ENCODE measurements at places on chromosomes 13 and 19.

- no peak for DNase-seq
Measured at GRCh38 chr13:45861322-45861721, 9.8 kb upstream of the SIAH3 start.

DNA sequence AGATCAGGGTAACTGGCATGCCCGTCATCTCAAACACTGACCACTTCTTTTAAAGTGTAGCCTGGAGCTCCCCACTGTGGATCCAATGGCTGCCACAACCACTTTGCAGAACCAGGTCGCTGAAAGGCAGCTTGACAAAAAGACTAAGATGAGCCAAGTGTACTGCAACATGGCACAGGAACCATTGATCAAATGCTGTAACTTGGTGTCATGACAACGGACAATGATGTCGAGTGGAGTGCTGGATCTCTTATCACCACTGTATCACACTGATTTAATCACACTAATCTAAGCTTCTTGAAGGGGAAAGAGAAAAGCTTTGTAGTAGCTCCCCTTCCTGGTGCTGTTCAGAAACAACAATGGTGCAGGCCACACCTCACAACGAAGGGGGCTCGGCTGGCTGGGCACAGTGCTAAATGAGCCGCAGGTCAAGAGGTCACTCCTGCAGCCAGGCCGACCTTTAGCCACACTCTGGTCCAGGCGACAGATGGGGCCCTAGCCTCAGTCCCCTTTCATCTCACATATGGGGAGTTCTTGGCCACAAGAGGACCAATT is 2.2 kb upstream of the TNFRSF19 start:
- no peak for DNase-seq

GRCh38 chr13:40342901-40343300 is 323.5 kb downstream of the FOXO1 start:
- no peak for DNase-seq

DNA sequence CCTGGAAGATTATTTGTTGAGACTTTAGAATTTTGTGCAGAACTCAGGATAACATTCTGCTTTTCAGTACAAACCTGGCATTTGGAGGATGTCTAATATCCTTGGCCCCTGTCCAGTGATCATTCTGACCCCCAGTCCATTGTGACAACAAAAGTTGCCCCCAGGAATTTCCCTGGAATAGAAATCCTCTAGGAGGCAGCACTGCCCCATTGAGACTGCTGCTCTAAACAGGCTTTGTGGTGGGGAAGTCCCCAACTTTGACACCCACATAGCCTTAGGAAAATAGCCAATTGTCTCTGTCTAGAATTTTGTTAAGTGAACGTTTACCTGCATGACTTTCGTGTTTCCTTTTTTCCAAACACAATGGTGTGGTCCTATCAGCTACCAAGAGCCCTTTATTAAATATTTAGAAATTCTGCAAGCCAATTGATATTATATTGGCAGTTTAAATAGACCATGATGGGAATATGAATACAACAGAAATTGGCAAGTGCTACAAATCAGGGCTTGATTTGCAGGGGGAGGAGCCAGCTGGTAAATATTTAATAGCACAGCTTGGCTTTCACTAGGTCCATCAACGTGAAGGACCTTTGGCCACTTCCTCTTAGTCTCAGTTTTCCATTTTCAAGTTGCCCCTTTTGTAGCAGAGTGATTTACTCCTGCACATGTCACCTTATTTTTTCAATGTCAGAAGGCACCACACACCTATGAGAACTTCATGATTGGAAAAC is 451.7 kb downstream of the EFNB2 start:
- no peak for DNase-seq

- no peak for DNase-seq
Measured at GRCh38 chr19:18290302-18291018, 9.0 kb upstream of the JUND start.

DNA sequence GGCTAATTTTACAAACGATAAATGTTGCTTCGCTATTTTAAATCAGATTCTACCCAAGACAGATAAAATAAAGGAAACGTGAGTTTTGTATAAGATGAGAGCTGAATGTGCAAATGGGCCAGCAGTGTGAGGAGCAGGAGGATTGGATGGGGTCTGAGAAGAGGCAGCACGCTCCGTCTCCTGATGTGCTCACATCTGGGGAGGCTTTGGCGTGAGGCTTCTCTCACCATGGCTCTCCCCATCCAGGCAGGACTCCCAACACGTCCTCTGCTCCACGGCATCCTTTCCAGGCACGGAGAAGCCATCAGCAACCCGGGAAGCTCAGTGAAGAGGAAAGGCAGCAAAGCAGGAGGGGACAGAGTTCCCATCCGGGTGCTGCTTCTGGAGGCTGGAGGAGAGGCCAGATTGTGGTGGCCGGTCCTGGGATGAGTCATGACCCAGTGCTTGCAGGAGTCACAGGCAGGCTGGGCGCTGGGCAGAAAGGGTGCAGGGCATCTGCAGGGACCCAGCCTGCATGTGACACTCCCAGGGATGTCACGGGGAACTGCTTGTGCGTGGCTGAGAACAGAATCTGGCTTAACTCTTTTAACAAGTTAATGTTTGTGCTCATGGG is 47.5 kb downstream of the ZNF536 start:
- no peak for DNase-seq

DNA sequence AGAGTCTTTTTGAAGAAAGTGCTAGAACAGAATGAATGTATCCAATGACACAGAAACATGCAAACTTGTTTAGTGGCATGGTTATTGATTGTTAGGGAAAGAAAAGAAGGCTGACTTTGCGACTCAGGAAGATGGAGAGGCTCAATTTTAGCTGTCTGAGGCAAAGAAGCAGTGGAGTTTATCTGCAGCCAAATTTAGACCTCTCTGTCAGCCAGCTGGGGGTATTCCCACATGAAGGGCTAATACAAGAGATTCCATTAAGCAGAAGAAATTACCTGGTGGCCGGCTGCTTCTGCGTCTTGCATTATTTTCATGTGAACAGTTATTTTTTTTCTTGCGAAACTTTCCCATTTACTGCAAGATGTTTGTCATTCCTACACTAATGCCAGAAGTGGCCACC is 240.2 kb upstream of the NBEA start:
- no peak for DNase-seq

- DNase-seq, result no peak
Measured at GRCh38 chr13:95477187-95477586, 75.3 kb upstream of the CLDN10 start.

- DNase-seq, result no peak
Measured at GRCh38 chr13:78228940-78229339, 310.3 kb upstream of the EDNRB start.

DNA sequence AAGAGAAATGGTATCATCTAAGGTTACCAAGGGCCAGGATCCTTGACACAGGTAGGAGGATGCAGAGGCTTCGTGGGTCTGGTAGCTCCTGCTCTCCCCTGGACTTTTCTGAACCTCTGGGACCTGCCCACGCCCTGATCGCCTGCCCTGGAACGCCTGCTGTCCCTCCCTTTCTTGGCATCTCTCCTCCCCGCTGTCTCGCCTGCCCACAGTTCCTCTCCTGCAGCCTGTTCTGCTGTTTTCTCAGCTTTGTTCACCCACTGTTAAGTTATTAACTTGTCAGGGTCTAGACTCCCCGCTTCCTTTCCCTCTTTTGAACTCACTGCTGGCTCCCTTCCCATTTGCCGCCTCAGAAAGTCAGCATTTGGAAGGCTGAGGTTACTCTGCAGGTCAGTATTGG is 19.8 kb downstream of the SERP2 start:
- no peak for DNase-seq

DNA sequence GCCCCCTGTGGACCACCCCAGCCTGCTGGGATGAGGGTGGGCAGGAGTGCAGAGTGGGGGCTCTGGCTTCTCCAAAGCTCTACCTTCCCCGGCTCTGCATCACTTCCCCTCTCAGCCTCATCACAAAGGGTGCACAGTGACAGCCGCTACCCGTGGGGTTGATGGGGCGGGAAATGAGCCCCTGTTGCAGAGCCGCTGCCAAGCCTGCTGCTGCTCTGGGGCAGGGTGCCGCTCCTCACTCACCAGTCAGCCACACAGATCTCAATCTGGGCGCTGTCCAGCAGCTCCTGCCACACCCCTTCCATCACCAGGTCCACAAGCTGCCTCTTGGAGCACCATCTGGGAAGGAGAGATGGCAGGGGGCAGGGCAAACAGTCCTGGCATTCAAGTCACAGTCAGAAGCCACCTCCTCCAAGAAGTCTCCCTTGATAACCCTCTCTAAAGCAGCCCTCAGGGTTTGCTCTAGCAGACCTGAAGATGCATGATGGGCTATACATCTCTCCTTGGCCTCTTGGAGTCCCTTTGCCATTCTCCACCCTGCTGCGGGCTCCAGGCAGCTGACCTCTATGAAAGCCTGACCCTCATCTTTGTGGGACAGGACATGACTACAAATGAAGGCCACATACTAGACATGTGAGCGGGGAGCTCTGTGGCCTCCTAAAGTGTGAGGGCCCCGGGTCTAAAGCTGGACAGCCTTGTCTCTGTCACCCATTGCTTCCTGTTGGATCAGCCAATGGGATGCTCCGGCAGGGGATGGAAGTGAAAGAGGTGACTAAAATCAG is 15.7 kb downstream of the MRPS12 start:
- DNase-seq, result no peak

DNA sequence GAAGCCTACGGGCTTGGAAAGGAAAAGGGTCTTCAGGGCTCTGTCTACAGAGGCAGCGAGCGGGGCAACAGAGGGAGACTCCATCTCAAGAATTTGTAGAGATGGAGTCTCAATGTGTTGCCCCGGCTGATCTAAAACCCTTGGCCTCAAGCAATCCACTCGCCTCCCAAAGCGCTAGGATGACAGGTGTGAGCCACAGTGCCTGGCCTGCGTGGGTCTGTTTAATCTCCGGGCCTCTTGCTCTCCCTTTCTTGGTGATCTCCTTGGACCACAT is 8.1 kb downstream of the RPS9 start:
- DNase-seq, result no peak

DNA sequence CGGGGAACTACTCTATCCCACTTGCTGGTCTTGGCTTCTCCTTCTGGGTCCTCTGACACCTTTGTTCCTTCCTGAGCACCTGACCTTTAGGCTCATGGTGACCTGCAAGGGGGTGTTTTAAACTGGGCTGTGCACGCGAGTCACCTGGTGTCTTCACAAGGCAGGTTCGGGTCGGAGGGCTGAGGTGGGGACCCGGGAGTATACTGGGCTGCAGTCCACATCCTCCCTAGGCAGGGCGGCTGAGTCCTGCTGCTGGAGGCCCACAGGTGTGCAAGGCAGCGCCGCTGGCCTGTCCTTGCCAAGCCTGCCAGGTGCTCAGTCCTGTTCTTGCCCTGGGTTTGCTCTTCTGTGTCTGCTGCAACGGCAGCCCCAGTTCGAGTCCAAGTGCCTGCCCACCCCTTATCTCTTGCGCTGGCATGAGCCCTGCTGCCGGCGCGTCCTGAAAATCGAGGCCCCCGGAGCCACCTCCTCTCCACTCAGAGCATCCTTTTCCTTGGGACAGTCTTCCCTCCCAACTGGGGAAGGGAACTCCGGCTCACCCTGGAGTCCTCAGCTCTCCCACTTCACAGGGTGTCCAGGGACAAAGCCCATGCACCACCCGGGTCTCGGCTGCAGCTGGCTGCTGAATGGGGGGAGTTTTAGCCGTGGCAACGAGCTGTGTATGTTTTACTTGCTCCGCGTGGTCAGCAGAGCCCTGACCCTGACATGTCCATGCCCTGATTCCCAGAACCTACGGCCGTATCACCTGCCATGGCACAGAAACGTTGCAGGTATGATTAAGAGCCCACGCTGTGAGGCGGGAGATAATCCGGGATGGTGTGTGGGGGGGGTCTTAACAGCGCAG is 193.5 kb downstream of the TEX29 start:
- DNase-seq, result no peak

- DNase-seq, result no peak
Measured at GRCh38 chr13:63446329-63446728, 2030.7 kb upstream of the PCDH20 start.

Measured in GM04503 (cell line).